IPS-NIHi11 (cell line): ENCODE measurements at places on chromosomes 1 and 21.

- DNase-seq = peak; percentile 16
Observed at GRCh38 chr1:86499987-86500593, 31.4 kb downstream of the CLCA1 start.

DNA sequence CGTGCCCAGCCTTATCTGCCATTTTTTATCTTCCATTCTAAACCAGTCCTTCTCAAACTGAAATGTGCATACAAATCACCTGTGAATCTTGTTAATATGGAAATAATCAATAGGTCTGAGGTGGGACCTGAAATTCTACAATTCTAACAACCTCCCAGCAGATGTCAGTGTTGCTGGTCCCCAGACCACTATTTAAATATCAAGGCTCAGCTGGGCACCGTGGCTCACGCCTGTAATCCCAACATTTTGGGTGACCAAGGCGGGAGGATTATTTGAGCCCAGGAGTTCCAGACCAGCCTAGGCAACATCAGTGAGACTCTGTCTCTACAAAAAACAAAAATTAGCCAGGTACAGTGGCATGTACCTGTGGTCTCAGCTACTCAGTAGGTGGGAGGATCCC is 4.1 kb downstream of the UQCRHL start:
- DNase-seq = peak; percentile 51

GRCh38 chr1:151968058-151968457 is 25.6 kb downstream of the S100A10 start:
- DNase-seq = peak; percentile 65

GRCh38 chr1:62181532-62181931 is 13.1 kb upstream of the L1TD1 start:
- DNase-seq = no peak

- DNase-seq = no peak
Observed at GRCh38 chr1:89833183-89834082, 12.6 kb downstream of the LRRC8D start.

DNA sequence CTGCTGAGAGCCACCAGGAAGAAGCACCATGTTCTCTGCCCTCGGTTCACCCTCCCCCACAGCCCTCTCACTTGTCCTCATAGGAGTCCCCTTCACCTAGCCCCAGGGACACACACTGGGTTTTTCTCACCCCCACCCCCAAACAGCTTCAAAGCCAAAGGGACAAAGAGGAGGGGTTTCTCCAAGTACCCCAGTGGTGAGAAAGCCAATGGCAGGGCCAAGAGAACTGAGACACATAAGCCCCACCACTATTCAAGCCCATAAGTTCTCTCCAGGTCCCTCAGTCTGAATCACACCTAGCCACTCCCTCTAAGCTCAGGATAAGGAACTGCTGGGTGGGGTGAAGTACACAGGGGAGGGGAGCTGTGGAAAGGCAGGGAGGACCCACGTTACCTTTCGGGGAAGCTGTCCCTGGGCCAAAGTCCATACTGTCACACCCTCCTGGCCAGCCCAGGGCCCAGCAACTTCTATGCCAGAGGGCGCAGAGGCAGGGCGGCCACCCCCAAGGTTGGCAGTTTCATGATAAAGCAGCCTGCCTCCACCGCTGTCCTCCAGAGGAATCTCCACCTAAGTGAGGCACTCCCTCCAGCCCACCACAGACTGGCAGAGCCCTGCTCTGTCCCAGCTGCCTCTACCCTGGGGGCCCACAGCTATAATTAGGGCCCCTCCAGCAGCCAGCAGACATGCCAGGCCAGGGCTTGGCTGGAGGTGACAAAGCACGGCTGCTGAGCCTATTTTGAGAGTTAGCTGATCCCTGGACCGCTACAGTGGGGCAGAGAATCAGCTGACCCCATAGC is 39.0 kb upstream of the PPP1R15B start:
- DNase-seq = no peak

GRCh38 chr1:26536081-26536480 is 6.5 kb downstream of the RPS6KA1 start:
- no peak for DNase-seq

GRCh38 chr21:16059981-16060380 is 330.2 kb downstream of the USP25 start:
- DNase-seq = no peak

DNA sequence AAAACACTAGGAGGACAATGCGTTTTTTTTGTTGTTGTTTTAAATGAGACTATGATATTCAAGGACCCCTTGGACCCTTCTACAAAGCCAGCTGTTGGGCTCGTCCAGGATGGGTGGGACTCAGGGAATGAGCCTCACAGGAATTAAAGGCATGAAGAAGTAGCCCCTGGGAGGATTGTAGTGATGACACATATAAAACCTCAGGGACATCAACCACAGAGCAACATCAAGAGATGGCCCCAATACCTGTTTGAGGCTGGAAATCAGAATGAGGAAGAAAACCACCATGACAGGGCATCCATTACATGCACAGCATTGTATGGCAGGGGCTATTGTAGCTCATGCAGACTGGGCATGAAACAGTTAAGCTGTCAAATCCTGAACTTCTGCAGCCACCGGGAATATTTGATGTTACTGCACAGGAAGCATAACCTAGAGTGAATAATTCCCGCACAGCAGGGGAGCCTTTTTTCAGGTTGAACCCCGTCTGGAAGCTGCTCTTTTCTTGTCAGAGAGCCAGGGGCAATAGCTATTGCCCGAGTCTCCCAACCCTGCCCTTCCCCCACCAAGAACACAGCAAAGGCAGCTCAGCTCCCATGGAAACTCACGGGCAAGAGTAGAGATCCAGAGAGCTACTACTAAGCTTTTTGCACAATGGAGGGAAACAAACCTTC is 140.2 kb upstream of the FGGY start:
- DNase-seq = peak; percentile 63

GRCh38 chr1:70415882-70416281 is 4.8 kb downstream of the CTH start:
- DNase-seq = no peak

GRCh38 chr1:111720977-111721786 is 18.0 kb downstream of the INKA2 start:
- DNase-seq = no peak

DNA sequence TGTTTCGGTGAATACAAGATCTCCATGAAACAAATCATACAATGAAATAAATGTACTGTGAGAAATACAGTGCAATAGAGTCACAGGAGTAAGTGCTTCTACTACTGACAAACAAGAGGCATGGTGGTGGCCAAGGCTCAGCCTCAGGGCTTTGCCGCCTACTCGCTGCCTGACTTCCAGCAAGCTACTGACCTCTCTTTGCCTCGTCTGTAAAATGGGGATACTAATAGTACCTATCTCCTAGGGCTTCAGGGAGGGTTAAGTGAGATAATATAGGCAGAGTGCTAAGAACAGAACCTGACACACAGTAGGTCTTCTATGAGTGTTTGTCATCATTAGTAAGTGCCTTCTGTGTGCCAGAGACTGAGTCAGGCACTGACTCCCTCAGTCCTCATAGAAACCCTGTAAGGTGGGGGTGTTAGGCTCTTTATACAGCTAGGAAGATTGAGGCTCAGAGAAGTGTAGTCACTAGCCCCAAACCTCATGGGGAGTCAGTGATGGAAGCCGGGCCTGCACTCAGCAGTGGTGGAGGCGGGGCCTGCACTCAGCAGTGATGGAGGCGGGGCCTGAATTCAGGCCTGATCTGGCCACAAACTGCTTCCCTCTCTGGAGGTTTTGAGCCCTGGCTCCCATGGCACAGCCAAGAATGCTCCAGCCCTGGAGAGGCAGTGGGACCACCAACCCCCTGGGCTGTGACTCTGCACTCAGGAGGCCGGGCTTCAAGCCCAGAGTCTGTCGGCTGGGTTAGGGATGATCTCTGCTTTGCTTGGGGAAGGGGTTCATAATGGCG is 6.8 kb downstream of the BSND start:
- DNase-seq = peak; percentile 47

DNA sequence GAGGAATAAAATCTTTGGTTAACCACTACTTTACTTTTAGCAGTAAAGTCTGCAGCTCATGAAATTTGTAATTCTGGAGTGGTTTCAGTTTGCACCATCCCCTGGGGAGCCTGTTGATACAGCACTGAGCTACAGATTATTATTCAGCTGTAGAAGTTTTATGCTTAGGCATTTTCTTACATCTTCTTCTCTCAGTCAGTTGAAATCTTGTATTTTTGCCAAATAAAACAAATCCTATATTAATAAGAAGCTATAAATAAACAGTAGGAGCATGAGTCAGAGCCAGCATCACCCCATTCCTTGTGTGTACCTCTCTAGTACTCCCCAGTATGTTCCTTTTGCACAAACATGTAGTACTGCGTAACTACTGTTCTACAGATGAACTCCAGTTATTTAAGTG is 118.9 kb downstream of the ATF6 start:
- no peak for DNase-seq
